Hematopoietic multipotent progenitor cell treated with erythropoietin and hydrocortisone succinate and interleukin-3 and kit ligand, for 15 days (in vitro differentiated cells): ENCODE measurements at places on chromosomes 7 and 10.

GRCh38 chr10:43109671-43110249, 28.5 kb upstream of the CSGALNACT2 start:
- DNase-seq: no peak

- DNase-seq: no peak
Measured at GRCh38 chr10:18233775-18234174, 93.6 kb downstream of the CACNB2 start.

- no peak for DNase-seq
Measured at GRCh38 chr7:44724276-44724675, 24.4 kb upstream of the ZMIZ2 start.

DNA sequence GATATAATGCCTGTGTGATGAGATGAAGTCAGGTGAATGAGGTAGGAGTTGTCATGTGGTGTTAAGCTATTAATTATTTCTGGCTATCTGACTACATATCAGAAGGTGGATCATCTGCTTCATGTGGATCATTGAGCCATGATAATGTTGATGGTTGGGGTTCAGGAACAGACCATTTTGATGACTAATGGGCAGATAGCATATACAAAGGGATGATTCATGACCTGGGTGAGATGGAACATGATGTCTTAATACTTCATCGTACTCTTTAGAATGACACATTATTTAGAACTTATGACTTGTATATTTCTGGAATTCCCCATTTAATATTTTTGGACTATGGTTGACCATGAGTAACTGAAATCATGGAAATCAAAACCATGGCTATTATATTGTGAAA, 155.1 kb downstream of the OR13A1 start:
- no peak for DNase-seq

- DNase-seq: no peak
Measured at GRCh38 chr7:105897999-105898398, 21.6 kb upstream of the ATXN7L1 start.

DNA sequence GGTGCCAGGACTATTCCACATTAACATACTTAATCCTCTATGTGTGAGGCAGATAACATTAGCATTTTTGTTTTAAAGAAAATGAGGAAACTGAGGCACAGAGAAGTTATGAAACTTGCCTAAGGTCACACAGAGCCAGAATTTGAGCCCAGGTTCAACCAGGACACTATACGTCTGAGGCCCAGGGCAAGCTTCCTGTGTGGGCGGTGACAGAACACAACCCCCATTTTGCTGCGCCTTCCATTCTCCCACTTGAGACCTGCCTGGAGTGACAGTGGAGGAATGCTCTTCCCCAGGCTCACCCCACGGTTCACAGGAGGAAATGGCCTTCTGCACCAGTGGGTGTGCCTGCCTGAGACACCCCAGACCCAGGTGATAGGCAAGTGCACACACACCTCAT, 164.1 kb downstream of the SH3PXD2A start:
- DNase-seq: no peak

- DNase-seq: no peak
Measured at GRCh38 chr10:119333146-119333792, 125.9 kb downstream of the GRK5 start.

- no peak for DNase-seq
Measured at GRCh38 chr10:70295926-70296325, 12.1 kb upstream of the NPFFR1 start.

DNA sequence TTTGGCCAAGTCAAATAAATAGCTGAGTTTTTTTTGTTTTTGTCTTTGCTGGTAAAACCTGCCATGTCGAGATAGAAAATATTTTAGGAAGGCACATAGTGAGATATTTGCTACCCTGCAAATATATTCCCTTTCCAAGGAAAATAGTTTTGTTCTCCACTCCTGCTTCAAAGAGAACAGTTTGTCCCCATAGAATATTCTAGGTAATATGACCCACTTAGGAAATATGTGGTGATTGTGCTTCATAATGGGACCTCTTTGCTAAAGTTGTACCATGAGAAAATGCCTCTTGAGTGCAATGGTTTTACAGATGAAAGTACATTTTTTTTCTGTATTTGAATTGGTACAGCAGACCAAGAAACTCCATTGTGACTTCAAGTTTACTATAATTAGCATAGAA, 41.6 kb downstream of the SMNDC1 start:
- no peak for DNase-seq
